Stimulated activated CD4-positive, alpha-beta T cell treated with anti-CD3 and anti-CD28 coated beads, Interleukin-1b, Interleukin-23, amount 100 ng/mL, for 1 hour (primary cell): ENCODE measurements at places on chromosomes 6 and 20.

DNA sequence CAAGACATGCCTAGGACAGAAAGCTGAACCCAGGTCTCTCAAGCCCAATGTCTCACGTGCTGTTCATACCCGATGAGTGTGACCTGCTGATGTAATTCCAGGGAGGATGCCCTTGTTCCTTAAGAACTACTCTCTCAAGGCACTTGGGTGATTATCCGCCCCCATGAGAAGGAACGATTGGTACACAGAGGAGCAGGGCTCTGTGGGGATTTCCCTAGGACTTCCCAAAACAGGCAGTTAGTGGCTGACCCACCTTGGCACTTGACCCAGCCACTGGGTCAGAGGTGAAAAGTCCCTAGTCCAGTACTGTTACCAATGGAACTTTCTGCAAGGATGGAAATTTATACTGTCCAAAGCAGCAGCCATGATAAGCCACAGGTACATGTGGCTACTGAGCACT lies 9.2 kb upstream of the BPIFB6 start:
- no peak for DNase-seq

DNA sequence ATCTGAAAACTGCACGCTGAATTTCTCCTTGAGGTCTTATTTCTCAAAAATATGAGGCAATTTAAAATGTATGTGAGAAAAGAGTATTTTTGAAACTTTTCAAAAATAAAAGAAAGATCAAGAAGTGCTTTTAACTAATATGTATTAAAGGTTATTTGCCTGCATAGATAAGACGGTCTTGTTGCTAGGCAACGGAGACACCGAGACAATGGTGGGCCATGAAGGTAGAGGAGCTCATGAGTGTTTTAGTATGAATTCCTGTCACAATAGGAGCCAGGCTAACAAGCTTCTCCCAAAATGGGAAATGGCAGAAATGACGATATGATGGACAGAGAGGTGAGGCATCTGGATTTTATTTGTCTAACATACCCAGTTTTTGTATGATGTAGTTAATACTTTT lies 308.2 kb downstream of the SLC35F1 start:
- DNase-seq: no peak

DNA sequence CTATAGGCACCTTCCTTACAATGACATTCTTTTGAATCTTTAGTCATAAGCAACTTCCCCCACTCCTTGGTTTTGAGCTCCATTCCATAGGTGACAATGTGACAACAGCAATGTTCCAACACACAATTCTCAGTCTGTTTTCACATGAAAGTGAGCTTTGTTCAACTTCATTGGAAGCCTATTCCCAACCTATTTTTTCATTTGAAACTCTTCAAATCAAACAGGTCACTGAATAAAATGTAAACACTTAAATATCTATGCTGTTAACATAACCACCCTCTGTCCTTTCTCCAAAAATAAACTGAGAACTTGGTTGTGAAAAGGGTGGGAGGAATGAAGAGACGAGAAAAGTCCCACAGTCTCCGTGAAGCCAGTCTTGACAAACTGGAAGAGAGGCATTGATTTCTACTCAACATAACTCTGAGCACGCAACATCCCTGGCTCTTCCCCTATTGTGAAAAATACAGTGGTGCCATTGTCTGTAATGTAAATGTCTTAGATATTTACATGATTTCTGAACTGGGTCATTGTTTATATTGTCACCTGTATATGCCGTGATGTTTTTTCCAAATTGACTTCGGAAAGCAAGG lies 343.1 kb downstream of the TFAP2A start:
- DNase-seq: no peak

GRCh38 chr6:3162565-3163247 lies 5.4 kb upstream of the TUBB2A start:
- peak; percentile 32 for DNase-seq

DNA sequence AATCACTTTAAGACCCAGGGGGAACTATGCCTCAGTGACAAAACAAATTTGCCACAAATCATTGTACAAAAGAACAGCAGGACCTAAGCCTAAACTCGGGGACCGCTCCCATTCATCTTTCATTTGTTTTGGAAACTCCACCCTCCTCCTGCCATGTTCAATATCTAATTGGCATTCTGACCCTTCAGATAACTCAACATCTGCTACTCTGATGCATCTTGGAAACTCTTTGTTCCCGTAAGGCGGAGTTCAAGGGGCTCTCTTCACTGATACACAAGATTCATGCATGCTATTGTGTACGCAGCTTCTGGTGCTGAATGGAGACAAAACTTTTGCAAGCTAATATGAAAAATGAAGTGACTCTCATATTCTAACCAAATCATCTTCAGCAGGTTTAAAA lies 187.6 kb downstream of the ZFP64 start:
- DNase-seq: no peak

DNA sequence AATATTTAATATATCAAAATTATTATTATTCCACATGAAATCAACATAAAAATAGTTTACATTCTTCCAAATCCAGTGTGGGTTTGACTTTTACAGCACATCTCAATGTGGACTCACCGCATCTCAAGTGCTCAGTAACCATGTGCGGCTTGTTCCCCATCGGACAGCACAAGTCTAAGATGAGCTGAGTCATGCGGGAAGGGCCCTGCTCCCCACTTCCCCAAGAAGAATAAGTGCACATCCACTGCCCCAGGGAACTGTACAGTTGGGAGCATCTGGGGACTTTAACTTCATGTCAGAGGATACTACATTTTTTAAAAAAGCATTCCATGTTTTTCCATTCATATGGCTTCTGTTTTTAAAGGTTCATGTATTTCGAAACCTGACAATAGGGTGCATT lies 325.6 kb downstream of the BTBD3 start:
- DNase-seq: no peak

- DNase-seq: no peak
These were observed 20.2 kb downstream of the HEBP2 start for GRCh38 chr6:138424004-138424904.

GRCh38 chr20:38143646-38144554 lies 21.2 kb downstream of the TGM2 start:
- DNase-seq: no peak

DNA sequence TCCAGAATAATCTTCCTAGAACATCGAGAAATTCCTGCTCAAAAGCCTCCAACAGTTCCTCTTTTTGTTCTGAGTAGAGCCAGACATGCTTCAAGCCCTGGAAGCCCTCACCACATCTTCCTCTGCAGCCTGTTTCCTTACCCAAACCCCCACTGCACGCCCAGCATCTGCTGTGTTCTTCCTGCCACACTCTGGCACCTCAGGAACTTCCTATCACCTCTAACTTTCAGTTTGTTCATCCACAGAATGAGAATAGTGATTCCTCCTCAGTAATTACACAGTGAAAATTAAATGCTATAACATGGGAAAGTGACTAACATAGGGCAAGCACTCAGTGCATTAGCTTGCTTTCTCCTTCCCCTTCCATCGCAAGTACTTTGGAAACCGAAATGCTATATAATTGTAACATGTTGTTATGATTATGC lies 26.3 kb downstream of the C6orf89 start:
- no peak for DNase-seq

- DNase-seq: no peak
These were observed 37.9 kb downstream of the PLG start for GRCh38 chr6:160739955-160740354.

DNA sequence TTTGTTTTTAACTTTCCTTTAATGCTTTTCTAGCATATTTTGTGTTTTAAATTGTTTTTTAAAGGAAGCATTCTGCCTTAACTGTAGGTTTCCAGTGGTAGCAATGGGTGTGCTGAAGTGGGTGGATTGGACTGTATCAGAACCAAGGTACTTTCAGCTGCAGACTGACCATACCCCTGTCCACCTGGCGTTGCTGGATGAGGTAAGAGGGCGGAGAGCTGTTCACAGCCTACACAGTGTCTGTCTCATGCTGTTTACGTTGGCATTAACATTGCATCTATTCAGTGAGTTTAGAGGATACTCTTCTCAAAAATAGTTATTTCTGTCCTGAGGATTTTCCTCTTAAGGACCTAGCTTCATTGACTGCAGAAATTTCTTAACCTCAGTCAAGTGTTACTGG lies 11.9 kb downstream of the NELFCD start:
- DNase-seq: no peak

DNA sequence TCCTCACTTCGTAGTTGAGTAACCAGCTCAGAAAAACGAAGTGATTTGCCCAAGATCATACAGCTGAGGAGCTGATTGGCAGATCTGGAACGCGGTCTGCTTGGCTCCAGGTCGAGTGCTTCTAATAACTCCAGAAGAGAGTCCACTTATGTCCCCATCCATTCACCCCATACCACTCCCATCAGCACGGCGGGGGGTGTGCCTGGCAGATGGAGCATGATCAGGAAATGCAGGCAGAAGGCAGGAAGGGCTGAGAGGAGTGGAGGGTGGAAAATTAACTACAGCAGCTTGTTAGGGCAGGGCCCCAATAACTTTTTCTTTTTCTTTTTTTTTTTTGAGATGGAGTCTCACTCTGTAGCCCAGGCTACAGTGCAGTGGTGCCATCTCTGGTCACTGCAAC lies 15.0 kb downstream of the FITM2 start:
- no peak for DNase-seq

- DNase-seq: no peak
These were observed 70.8 kb upstream of the RIPOR2 start for GRCh38 chr6:25006565-25007001.

DNA sequence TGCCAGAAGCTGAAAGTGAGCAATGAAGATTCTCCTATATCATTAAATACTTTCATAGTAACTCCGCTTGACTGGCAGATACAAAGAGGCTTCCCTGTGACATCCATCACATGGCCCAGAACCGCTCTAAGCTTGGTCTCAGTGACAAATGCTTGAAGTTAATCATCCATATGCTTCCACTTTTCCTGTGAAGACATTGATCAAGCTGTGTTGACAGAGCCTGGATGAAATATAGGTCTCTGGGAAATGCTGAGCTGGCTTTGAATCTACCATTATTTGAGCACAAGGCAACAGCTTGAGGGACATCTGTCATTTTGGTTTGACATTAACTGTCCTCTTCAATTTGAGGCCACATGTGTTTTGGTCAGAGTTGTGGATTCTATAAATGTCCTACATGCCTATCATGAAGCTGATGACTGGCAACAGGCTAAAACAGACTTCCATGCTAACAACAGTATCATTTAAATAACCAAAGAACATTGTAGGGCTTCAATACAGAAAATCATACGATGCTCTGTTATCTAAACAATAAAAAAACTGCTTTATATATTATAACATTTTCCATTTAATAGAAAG lies 402.2 kb upstream of the IRAK1BP1 start:
- no peak for DNase-seq

GRCh38 chr6:44190715-44191114 lies 26.0 kb upstream of the MYMX start:
- no peak for DNase-seq

- no peak for DNase-seq
These were observed 375.9 kb downstream of the RNF144B start for GRCh38 chr6:18763086-18763485.

GRCh38 chr20:2379511-2380229 lies 1.0 kb upstream of the TGM6 start:
- DNase-seq: no peak

GRCh38 chr6:33717934-33718455 lies 6.5 kb upstream of the UQCC2 start:
- no peak for DNase-seq

GRCh38 chr20:22379472-22379871 lies 204.9 kb downstream of the FOXA2 start:
- DNase-seq: no peak

DNA sequence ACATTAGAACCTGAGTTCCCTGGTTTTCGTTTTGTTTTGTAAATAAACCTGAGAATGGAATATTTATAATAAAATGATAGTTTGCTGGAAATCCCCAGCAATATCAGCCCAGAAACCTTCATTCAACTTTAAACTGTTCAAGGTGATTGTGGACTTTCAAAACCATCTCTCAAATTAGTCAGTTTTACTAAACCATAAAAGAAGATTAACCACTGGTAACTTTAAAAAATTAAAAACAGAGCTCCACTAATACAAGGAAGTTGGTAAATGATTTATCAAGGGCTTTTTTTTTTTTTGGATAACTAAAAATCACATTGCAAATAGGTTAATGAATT lies 10.0 kb downstream of the MBOAT1 start:
- DNase-seq: no peak

GRCh38 chr6:1015825-1016224 lies 296.1 kb upstream of the FOXQ1 start:
- no peak for DNase-seq

DNA sequence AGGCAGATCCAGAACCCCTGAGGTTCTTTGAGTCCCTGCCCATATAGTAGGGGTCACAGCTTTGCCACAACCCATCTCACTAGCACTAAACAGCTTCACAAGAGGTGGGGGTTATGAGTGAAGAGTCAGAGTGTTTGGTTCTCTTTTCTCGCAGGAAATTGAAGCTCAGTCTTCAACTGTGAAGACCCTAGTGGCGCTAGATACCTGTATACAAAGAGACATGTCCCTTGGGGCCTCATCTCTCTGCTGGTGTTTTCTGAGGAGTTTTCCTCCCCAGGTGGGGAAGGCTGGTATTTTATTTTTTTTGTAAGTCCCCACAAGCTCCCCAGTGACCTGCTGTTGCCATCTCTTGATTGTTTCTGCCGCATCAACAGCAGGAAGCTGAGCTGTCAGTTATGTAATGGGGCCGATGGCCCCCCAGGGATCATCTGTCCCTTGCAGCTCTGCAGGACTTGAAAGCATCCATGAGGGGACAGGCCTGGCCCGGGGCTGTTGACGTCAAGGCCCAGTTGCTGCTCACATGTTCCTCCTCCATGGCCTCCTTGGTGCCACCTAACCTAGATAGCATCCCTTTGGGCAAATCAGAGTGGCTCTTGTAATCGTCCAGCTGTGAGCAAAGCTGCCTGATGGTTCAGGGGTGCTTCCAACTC lies 23.1 kb downstream of the STK35 start:
- no peak for DNase-seq

GRCh38 chr20:39910536-39910935 lies 778.5 kb downstream of the MAFB start:
- no peak for DNase-seq

DNA sequence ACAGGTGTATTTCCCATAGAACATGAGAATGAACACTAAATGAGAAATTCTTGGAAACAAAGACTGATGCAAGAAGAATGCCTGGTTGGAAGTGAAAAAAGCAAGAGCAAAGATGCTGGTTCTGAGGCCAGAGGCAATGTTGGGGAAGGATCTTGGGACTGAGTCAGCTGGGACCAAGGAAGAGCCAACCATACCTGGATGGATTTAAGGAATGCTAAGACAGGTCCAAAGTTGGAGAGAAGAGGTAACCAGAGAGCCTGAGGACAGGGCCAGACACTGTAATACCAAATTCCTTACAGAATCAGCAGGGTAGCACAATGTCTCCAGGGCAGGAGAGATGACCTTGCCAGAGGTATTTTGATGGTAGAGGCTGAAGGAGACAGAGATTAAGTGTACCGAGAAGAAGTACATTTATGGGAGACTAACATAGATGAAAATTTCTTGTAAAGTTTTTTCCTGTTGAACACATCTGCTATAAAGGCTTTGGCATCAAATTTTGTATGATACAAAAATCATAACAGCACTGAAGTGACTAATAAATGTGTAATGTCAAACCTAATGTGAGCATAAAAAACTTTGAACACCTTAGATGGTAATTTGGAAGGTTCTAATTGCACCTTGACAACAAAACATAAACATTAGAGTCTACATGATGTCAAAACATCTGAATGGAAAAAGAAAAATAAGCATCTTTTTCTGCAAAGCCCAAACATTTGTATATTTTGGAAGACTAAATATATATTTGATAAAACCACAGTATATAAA lies 221.7 kb upstream of the MARCKS start:
- no peak for DNase-seq
